ENCODE measurements at places on chromosomes 2 and 18. TPM values are rescaled to one million over a fixed set of nuclear protein-coding genes. Genes with fewer than 3 reads are reported as not detected.

The ABHD1 gene
- 0.27 TPM for polyA plus RNA-seq

The GATA6 gene
- 2.0 TPM for polyA plus RNA-seq

The HMSD gene
- 1.6 TPM for polyA plus RNA-seq

The ADGRF3 gene
- polyA plus RNA-seq, result 0.39 TPM

The IL36B gene
- 0.11 TPM for polyA plus RNA-seq

The KCNIP3 gene
- polyA plus RNA-seq, result 5.3 TPM

The PDE1A gene
- 13.0 TPM for polyA plus RNA-seq

The EPAS1 gene
- 48.9 TPM for polyA plus RNA-seq

The CABLES1 gene
- 6.7 TPM for polyA plus RNA-seq

Measured in thymus (tissue), 14 donors.